ENCODE measurements at places on chromosomes 4 and X. TPM values are rescaled to one million over a fixed set of nuclear protein-coding genes. Genes with fewer than 3 reads are reported as not detected.

SH2D1A gene
- not detected for total RNA-seq

- no peak for DNase-seq
Measured at GRCh38 chrX:74422576-74423288, 1.4 kb downstream of the SLC16A2 start.

SLC9B2 gene
- total RNA-seq = 17.3 TPM

GRCh38 chr4:139282065-139282720 lies 2.2 kb upstream of the MGARP start:
- no peak for DNase-seq

GRCh38 chr4:184406958-184407391 lies 67.4 kb downstream of the IRF2 start:
- DNase-seq = no peak

DNA sequence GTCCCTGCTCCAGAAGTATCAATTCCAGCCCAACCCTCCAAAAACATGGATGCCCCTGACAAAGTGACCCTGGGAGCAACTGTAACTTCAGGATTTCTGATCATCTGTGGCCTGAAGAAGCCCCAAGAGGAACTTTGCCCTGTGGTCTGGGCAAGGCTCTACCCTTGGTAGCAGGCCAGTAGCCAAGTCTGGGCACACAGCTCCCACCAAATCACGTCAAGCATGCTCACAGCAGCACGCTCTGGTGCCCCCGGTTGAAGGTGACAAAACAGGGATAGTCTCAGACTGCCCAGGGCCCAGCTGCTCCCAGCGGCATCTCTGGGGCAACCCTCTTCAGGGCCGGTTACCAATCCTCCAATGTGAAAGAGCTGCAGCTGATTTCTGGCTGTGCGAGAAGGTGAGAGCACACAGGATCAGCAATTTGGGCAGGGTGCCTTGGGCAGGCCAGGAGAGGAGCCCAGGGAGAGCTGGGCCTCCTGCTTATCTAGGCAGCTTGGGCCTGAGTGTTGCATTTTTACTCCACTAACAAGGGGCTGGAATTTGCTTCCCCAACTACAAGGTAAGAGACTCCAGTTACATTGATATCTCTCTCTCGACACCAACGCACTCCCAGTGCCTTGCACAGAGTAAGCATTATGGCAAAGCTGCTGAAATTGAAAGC lies 418.1 kb downstream of the BCOR start:
- DNase-seq = no peak

FSTL5 gene
- total RNA-seq = not detected

DNA sequence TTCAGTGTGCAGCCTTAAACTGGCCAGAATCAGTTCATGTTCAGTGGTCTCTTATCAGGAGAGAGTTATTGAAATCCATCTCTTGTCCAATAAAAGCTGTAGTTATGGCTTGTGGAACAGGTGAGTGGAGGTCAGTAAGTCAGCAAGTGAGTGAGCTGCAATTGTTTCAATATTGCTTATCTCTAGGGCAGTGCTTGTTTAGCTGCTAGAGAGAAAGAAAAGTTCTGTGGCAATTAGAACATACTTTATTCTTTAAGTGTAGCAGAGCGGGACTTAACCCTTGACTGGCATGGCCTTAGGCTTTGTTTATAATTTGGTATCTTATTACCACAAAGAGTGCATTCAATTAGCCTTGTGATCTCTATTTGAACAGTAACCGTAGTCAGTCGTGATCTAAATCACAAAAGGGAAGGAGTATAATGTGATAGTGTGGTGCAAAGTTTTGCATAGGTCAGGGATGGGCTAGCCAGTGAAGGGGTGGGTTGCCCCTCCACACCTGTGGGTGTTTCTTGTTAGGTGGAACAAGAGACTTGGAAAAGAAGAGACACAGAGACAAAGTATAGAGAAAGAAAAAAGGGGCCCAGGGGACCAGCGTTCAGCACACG lies 6.9 kb upstream of the ETDC start:
- no peak for DNase-seq

DNA sequence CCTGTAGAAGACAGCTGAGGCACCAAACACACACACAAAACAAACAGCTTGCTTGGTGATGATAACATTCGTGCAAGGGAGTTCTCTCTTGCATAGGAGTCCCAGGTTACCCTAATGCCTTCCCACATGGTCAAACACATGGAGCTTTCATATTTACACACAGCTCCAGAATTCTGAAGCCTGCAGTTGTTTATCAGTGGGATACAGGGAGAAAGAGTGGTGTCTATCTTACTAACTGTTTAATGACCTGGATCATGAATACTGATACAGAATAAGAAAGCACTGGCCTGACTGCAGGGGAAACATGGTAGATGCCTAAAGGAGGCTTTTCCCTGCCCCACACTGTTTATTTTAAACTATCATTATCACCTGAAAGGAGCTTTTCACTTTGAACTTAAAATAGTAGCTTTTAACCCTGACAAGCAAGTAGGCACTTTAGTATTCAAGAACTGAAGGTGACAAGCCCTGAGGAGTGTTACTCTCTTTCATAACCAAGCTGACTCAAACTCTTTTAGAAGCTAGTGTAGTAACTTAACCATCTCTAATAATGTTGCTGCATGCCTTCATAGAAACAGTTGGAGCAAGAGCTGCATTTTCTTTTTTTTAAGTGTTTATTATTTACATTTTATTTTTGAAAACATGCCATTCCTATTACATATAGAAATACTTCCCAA lies 15.6 kb downstream of the TET2 start:
- no peak for DNase-seq

NLGN4X gene
- 2.2 TPM for total RNA-seq

SYP gene
- total RNA-seq = not detected

GRCh38 chr4:75056277-75056676 lies 123.4 kb downstream of the PARM1 start:
- DNase-seq = no peak

SHROOM3 gene
- 9.5 TPM for total RNA-seq
